ENCODE measurements at places on chromosomes 16 and 17.

- DNase-seq, result no peak
Observed at GRCh38 chr17:4483012-4483840, 15.5 kb upstream of the SPNS2 start.

DNA sequence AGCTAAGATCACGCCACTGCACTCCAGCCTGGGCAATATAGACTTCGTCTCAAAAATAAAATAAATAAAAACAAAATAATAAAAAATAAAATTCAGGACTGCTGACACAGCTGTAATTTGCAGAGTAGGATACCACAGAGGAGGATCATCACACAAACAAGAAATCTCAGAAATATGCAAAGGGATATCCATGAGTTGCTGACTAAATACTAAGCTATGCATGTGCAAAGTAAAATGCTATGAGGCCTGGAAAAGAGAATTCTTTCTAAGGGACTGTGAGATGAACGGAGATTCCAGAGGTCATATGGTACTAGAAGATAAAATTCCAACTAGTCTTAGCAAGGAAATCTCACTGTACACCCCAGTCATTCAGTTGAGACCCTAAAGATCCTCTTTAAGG, 74.8 kb downstream of the SLC39A11 start:
- DNase-seq, result peak; percentile 86

GRCh38 chr17:73503560-73503959, 140.7 kb downstream of the SDK2 start:
- no peak for DNase-seq

- DNase-seq, result peak; percentile 85
Observed at GRCh38 chr17:42436391-42436790, 13.3 kb upstream of the CAVIN1 start.

- no peak for DNase-seq
Observed at GRCh38 chr17:80856863-80857755, 134.5 kb upstream of the CHMP6 start.

GRCh38 chr16:17215936-17216335, 254.8 kb downstream of the XYLT1 start:
- no peak for DNase-seq

DNA sequence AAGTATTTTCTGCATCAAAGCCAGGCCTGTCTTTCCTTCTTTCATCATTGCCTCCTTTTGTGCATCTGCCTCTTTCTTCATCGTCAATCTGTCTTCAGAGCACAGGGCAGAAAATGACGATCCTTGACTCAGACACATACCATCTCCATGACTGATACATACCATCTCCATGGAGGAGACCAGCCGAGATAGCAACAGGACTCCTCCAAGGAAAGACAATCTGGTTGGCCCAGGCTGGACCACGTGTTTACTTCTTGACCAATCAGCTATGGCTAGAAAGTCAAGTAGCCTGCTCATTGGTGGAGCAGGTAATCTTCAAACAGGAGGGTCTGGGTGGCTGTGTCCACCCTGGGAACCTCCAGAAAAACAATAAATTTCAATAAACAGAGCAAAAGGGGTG, 164.6 kb downstream of the CPPED1 start:
- DNase-seq, result peak; percentile 93

DNA sequence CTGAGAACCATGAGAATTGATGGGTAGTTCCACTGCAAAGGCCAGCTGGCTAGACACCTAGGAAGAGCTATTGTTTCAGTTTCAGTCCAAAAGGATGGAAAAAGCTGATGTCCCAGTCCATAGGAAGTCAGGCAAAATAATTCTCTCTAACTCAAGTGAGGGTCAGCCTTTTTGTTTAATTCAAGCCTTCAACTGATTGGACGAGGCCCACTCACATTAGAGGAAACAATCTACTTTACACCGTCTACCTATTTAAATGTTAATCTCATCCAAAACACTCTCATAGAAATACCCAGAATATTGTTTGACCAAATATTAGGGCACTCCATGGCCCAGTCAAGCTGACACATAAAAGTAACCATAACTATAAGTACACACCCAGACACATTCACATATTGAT, 14.4 kb upstream of the CCL13 start:
- DNase-seq, result no peak

DNA sequence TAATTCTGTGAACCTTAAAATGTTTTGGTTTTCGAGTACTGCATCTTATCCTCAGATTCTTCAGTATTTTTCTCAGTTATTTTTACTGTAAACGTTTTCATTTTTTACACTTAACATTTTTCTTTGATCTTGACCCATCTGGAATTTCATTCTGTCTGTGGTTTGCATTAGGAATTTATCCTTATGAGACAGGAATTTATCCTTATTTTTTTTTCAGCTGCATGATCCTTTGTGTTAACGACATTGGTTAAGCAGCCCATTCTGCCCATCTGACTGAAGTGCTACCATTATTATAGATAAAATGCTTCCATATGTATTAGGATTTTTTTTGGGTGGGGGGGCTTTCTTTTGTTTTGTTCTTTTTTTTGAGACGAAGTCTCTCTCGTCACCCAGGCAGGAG, 41.0 kb downstream of the SNX29 start:
- peak; percentile 77 for DNase-seq

DNA sequence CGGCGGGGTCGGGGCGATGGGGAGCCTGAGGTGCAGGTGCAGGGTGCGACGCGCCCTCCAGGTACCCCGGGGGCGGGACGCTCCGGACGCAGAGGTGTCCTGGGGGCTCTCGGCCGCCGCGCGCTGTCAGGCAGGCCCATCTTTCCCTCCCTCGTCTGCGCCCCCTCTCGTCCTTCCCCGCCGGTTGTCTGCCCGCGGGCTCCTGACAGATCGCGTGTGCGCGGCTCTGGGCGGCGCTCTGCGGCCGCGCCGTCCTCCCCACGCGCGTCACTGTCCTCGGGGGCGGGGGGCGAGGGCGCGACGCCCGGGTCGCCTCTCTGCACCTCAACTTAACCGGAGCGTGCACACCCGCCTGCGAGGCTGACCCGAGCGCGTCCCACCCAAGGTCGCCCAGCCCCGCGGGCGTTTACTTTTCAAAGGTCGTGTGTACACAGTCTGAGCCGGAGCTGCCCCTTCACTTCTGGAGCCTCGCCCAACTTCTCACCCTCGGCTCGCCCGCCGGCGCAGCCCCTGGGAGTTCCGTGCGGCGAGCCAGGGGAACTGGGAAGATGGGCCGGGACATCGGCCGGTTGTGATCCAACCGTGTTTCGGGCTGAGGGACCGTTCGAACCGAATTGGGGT, 512 bp downstream of the AKAP1 start:
- DNase-seq, result peak; percentile 45

DNA sequence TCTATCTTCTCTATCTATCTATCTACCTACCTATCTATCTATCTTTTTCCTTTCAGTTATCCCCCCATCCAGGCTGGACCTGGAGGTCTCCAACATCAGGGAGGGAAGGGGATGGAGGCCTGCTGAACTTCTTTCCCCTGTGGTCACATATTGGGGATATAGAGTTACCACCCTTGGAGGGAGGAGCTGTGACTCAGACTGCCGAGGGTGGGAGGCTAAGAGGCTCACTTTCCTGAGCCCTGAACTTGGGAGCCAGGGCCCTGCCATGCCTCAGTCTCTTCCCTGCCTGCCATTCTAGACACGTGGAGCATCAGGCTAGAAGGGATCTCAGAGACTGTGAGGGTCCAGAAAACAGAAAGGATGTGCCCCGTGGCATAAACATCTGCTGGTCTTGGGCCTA, 8.4 kb downstream of the LRRC3C start:
- peak; percentile 50 for DNase-seq

DNA sequence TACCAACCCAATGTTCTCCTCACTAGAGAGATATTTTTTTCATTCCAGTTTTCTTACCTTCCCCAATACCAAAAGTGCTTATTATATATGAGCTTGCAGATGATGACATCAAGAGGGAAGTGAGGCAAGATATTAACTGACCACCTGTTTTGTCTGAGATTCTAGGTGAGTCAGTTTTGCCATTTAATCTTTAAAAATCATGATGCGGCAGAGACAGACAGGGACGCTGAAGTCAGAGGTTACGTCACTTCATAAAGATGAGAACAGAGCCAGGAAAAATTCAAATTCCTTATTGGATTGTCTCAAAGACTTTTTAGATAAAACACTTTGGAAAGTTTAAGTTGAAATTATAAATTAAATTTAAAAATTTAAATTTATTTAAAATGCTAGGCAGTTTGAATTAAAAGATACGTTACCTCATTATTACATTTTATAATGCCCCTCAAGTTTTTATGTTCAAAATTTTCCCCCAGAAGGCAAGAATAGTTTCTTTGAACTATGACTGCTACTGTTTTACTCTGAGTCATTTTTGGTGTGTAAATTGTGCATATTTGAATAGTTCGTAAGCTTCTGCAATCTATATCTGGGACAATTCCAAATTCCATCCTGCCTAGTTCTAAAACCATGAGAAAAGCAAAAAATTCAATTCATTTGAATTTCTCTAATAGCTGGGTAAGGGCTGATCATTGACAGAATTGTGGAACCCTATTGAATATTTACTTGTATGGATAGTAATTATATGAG, 839.6 kb upstream of the GOT2 start:
- DNase-seq, result peak; percentile 76

DNA sequence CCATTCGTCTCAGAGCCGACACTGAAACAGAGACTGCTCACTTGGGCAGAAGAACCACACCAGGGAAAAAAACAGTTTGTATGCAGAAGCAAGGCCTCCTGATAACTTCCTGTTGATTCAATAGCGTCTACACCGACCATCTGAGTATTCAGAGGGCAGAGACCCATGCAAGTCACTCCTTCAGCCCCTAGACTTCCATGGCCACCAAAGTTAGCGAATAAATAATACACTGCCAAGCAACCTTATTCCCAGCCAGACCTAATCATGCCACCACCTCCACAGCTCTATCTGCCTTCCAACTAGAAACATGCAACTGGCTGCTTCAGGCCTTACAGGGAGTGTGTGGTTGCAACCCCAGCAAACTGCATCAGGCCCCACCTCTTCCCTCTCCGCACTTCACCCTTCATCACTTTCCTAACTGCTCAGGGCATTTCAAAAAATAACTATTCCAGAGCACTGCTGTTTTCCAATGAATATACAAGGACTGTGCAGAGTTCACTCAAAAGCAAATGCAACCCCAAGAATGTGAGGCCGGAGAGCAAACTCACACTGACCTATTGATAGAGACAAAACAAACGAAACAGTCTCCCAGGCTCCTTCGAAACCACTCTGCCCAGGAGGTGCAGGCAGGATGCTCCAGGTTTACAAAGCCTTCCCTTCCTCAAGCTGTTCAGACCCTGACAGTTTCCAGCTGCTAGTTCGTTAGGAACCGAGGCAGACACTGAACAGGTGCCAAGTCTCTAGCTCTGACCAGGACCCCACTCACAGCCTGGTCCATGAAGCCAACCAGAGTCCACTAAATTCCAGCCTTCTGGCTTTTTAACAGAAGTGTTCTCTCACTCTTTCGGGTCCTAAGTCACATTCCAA, 3.6 kb downstream of the USP7 start:
- no peak for DNase-seq

DNA sequence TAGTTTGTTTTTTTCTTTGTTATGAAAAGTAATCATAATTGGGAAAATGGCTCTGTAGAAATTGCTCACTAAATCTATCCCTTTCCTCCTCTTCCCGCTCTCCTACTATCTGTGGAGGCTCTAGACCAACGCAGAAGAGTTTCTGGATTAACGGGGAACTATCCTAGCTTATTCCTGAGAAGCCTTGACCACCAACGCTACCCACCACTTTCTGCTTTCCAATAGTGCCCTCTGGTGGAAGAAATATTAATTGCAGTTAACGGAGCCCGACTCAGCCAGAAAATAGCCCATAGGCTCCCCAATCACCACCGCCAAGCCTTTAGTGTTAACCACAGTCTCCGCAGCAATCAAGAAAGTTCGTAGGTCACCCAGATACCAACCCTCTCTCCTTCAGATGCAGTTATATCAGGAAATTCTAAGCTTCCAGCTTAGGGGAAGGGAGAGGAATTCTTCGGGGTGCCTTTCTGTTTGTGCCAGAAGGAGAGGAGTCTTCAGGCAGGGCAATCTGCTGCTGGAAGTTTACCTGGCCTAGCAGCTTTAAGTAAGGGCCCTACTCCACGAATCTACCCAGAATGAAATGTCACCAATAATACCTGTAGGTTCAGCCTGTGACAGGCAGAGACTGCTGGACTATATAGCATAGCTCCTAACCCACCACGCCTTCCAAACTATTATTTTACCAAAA, 23.0 kb upstream of the NSRP1 start:
- peak; percentile 37 for DNase-seq

DNA sequence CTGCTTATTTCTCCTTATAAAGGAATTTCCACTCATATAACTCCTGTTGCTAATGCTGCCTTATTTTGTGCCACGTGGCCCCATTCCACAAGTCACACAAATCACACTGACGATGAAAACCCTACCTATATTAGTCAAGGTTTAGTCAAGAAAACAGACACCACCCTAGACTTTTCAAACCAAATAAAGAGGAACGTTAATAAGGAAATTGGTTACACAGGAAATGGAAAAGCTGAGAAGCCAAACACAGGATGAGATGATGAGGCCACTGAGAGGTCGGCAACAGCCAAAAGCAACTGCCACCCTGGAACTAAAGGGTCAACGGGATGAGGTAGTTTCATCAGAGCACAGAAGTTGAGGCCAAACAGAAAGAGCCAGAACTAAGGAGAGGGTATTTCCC, 47.3 kb upstream of the ALOX12 start:
- DNase-seq, result peak; percentile 4

DNA sequence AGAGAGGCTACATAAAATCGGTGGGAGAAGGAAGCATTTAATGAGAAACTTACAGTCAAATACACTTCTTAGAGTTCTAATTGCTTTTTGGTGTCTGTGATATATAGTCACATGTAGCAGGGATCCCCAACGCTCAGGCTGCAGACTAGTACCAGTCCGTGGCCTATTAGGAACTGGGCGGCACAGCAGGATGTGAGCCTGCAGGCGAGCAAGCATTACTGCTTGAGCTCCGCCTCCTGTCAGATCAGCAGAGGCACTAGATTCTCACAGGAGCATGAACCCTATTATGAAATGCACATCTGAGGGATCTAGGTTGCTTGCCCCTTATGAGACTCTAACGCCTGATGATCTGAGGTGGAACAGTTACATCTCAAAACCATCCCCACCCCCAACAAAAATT, 158.5 kb downstream of the TANC2 start:
- DNase-seq, result no peak

- peak; percentile 67 for DNase-seq
Observed at GRCh38 chr17:9239793-9240658, 218.7 kb downstream of the NTN1 start.

DNA sequence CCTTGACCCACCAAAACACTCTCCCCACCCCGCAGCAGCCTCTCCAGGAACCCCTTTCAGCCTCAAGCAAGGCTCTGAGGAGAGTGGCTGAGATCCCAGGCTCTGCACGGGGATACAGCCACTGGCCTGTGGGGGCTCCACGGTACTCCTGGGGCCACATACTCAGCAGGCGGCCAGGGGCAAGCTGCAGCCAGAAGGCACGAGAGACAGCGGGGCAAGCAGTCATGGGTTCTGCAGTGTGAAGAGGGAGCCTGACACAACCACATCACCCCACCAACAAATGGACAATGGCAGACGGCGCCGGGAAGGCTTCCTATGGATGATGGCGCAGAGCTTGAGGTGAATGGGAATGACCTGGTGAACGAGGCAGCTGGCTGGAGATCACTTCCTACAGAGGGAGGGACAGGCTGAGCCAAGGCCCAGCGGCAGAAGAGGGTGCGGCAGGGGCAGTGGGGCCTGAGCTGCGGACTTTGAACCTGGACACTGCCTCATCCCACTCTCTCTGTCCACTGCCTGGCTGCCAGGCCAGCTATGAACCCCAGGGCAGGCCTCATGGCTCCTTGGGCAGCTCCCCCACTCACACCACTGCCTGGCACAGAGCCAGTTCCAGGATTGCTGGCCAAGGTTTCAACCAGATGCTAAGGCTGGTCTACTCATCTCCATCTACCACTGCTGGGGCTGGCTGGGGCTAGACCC, 10.8 kb upstream of the BCAR1 start:
- peak; percentile 33 for DNase-seq
